ENCODE measurements at places on chromosomes 5 and 9. TPM values are rescaled to one million over a fixed set of nuclear protein-coding genes. Genes with fewer than 3 reads are reported as not detected.

PARP8 gene
- 2.3 TPM for total RNA-seq

DNLZ gene
- total RNA-seq: 29.6 TPM

CER1 gene
- total RNA-seq: not detected

NTRK2 gene
- total RNA-seq: 3.6 TPM

IFNA13 gene
- total RNA-seq: not detected

ATG12 gene
- 32.8 TPM for total RNA-seq

SHOC1 gene
- total RNA-seq: not detected

PCDHB12 gene
- total RNA-seq: 0.44 TPM

RGS7BP gene
- 0.37 TPM for total RNA-seq

C5orf58 gene
- total RNA-seq: not detected

IL33 gene
- total RNA-seq: 4.5 TPM

PCDHA12 gene
- total RNA-seq: not detected

CAVIN4 gene
- 92.3 TPM for total RNA-seq

MLANA gene
- not detected for total RNA-seq

TLR4 gene
- 6.5 TPM for total RNA-seq

HAVCR2 gene
- 1.4 TPM for total RNA-seq

ZFP37 gene
- total RNA-seq: 1.6 TPM

MTAP gene
- 14.8 TPM for total RNA-seq

EPB41L4A gene
- 5.8 TPM for total RNA-seq

FREM1 gene
- total RNA-seq: 0.25 TPM

GLIPR2 gene
- total RNA-seq: 3.8 TPM

PCDHGA5 gene
- total RNA-seq: 0.92 TPM

CTXN3 gene
- 0.69 TPM for total RNA-seq

TRIM7 gene
- 36.0 TPM for total RNA-seq

SLC46A2 gene
- total RNA-seq: not detected

FBP1 gene
- 1.4 TPM for total RNA-seq

SOHLH1 gene
- total RNA-seq: not detected

STPG3 gene
- total RNA-seq: not detected

SLC25A48 gene
- 9.5 TPM for total RNA-seq

PLAC8L1 gene
- total RNA-seq: 0.64 TPM

CXXC5 gene
- total RNA-seq: 49.8 TPM

PTGES gene
- 0.61 TPM for total RNA-seq

TXNDC8 gene
- total RNA-seq: not detected

FBP2 gene
- total RNA-seq: 53.2 TPM

ARL14EPL gene
- not detected for total RNA-seq

FAM13B gene
- total RNA-seq: 6.5 TPM

SNCAIP gene
- 0.87 TPM for total RNA-seq

KYAT1 gene
- total RNA-seq: 7.5 TPM

FOXD4L5 gene
- 0.20 TPM for total RNA-seq
